ENCODE measurements at places on chromosomes 3 and 15. TPM values are rescaled to one million over a fixed set of nuclear protein-coding genes. Genes with fewer than 3 reads are reported as not detected.

The DMXL2 gene
- polyA plus RNA-seq, result 36.5 TPM

The LYZL4 gene
- not detected for polyA plus RNA-seq

- DNase-seq, result no peak
Observed at GRCh38 chr3:38574411-38575278, 74.8 kb downstream of the SCN5A start.

DNA sequence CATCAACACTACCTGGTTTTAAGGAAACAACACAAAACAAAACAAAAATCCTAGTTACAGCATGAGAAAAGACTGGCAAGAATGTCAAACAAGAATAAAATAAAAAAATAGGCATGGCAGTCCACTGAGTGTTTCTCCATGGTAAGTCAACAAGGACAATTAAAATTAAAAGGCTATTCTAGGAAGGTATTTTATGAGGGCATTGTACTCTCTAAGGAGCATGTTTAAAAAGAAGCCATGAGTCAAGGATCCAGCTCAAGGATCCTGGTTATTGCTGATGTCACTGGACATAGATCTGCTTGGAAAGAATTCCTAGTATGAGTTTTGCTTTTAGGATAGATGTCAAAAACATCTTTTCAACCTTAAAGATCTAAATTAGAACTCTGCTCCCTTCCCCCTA lies 106.7 kb downstream of the MYO5A start:
- DNase-seq, result no peak

The SETD2 gene
- 36.2 TPM for polyA plus RNA-seq

DNA sequence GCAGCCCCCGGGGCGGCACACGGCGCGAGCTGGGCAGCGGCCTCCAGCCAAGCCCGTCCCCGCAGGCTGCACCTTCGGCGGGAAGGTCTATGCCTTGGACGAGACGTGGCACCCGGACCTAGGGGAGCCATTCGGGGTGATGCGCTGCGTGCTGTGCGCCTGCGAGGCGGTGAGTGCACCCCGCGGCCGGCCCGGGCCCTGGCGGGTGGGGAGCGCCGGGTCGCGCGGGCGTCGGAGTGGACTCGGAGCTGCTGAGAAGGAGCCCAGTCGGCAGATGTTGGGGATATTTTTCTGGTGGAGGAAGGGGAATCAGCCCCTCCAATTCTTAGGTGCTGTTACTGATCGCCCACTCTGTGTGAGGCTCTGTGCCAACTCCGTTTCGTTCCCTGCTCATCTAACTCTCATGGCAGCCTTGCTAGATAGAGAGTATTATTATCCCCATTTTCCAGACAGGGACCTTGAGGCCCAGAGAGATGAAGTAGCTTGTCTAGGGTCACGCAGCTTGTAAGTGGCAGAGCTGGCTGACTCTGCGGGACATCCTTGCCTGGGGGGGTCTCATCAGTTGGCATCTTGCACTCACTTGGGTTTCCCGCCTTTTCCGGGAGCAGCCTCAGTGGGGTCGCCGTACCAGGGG lies 890 bp downstream of the CHRD start:
- no peak for DNase-seq

DNA sequence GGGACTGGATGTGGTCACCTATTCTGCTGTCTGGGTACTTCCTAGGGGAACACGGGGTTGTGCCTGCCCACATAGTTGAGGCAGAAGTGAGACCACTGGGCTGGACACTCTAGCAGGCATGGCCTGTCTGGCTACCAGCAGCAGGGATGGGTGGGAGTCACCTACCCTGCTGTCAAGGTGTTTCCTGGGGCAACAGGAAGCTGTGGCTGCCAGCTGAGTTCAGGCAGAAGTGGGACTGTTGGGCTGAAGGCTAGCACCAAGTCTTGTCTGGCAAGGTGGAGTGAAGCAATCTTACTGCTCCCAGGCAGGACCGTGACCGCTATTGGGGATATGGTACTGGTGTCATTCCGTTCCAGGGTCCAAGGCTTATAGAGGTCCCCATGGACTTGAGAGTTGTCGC lies 20.3 kb upstream of the ZDHHC23 start:
- DNase-seq, result no peak

The PBRM1 gene
- polyA plus RNA-seq, result 53.2 TPM

DNA sequence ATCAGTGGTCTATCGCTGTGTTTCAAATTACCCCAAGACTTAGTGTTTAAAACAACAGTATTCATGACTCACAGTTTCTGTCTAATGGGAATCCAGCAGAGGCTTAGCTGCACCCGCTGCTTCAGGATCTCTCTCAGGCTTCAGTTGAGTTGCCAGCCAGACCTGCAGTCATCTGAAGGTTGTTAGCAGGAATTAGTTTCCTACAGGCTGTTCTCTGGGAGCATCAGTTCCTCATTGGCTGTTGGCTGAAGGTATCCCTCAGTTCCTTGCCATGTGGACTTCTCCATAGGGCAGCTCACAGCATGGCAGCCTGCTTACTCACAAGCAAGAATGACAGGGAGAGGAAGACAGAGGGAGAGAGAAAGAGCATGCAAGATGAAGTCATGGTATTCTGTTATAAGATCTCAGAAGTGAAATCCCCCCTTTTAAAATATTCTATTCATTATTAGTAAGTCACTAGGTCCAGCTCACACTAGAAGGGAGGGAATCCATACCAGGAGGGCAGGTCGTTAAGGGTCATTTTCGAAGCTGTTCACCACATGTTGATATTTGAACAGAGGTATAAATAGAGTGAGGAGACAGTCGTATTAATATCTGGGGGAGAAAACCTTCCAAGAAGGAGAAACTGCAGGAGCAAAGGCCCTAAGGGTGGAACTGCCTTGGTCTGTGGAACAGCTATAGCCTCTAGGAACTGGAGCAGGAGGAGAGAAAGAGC lies 473.9 kb upstream of the PPP2R3A start:
- no peak for DNase-seq

The ACKR4 gene
- polyA plus RNA-seq, result not detected

GRCh38 chr3:187852842-187853730 lies 107.8 kb upstream of the BCL6 start:
- no peak for DNase-seq

DNA sequence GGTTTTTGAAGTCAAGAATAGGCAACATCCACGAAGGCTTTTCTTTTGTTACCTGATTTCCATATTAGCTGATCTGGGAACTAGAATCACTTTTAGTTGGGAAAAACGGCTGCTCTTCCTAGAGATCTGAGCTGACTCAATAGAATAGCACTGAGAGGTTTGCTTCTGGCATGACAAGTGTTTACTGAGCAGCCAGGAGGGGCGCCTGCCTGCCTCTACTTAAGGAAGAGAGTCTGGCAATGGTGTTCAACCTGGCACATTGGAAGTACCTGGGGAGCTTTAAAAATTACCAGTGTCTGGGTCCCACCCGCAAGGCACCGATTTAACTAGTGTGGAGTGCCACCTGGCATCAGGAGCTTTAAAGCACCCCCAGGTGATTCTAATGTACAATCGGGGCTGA lies 34.4 kb downstream of the FAM43A start:
- no peak for DNase-seq

The GOLGA8G gene
- polyA plus RNA-seq, result 0.21 TPM

DNA sequence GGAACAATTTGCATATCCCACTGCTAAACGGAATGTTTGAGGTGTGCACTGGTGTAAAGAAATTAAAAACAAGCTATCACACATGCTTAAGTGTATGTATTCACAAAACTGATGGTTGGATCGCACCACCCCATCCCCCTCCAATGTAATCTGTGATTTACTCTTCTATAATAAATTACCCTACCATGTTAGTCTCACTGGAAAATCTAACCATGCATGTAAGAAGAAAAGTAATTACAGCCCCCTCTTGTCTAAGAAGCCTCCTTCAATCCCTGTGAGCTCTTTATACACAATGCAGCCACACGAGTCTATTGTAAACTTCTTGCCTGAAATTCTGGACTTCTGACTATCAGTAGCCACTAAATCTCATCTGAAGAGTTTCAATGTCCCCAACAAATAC lies 173.6 kb downstream of the ZBTB20 start:
- DNase-seq, result no peak

The XCR1 gene
- polyA plus RNA-seq, result 0.54 TPM

The WDR93 gene
- polyA plus RNA-seq, result 0.32 TPM

- DNase-seq, result no peak
Observed at GRCh38 chr3:133849346-133849745, 43.7 kb downstream of the SRPRB start.

DNA sequence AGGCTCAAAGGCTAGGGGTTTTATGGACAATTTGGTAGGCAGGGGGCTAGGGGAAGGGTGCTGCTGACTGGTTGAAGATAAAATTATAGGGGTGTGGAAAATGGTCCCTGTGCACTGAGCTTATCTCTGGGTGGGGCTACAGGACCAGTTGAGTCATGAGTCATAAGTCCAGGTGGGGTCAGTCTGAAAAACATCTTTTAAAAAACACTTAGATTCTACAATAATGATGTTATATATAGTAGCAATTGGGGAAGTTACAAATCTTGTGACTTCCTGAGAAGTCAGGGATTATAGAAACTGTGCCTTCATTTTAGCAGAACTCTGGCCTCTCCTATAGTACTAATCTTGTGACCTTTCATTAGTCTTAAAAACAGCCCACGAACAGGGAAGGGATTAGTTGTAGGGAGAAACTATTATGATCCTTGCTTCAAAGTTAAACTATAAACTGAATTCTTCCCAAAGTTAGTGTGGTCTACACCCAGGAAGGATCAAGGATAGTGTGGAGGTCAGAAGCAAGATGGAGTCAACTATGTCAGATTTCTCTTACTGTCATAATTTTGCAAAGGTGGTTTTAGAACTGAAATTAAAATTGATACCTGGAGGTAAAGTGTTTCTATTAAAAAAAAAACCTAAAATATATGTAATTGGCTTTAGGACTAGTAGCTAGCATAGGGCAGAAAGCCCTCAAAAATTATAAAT lies 130.1 kb downstream of the P2RY1 start:
- no peak for DNase-seq

DNA sequence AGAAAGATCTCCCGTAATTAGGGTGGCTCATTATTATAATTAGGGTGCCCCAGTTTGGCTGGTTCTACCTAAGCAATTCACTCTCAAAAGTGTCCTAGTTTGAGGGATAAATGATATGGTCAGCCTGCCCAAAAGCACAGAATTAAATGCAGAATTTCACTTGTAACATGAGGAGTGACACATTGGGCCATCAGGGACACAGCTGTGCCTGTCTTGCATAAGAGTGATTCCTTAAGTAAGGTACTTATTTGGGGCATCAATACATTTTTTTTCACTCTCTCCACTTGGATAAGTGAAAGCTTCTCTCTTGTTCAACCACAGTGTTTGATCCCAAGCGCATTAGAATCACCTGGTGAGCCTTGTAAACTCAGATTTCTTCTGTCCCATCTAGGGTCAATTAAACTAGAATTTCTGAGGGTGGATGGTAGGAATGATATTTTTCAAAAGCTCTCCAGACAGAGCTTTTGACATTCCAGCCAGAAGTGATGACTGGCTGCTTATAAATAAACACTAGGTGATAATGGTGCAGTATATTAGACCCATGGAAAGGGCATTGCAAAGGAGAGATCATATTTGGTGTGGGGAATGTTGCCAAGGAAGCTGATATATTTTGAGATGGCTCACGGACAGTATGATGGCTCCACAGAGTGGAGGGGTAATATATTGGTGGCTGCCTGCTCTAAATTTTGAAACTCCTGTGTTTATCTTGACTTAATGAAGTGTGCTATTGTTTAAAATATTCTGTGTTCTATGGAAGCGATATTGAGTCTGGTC lies 458.1 kb upstream of the RASGRP1 start:
- DNase-seq, result no peak

The CSTA gene
- polyA plus RNA-seq, result 0.48 TPM

The CPNE9 gene
- not detected for polyA plus RNA-seq

DNA sequence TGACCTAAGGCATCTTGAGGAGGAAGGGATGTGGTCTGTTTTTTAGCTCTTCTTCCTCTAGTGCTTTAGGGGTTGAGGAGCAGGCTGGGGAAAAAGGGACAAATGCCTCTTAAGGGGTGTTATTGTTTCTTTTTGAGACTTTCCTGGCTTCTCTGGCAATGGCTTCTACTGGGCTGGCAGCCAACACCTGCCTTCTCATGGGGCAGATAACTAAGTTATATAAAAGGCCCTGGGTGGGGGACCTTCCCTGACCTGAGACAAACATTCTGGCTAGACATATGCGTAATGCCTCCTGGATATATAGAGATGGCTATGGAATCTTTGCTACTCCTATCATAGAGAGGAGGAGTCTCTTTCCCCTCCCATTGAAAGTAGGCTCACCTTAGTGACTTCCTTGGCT lies 179.2 kb upstream of the PROK2 start:
- no peak for DNase-seq

The KBTBD13 gene
- 2.2 TPM for polyA plus RNA-seq

The CACNA2D2 gene
- 5.0 TPM for polyA plus RNA-seq

The C2CD4B gene
- 7.8 TPM for polyA plus RNA-seq

Data from muscle of arm (tissue), 14 donors.